ENCODE measurements at places on chromosomes 4 and X. TPM values are rescaled to one million over a fixed set of nuclear protein-coding genes. Genes with fewer than 3 reads are reported as not detected.

GRCh38 chrX:95332530-95332929 lies 1352.1 kb upstream of the DIAPH2 start:
- no peaks in the 10 kb centered on the region for H3K4me1 ChIP-seq
- no peak overlapping the region for H3K4me3 ChIP-seq
- H3K27ac ChIP-seq, result no peak overlapping the region
- H3K36me3 ChIP-seq, result no peaks in the 10 kb centered on the region
- no peak for DNase-seq

DNA sequence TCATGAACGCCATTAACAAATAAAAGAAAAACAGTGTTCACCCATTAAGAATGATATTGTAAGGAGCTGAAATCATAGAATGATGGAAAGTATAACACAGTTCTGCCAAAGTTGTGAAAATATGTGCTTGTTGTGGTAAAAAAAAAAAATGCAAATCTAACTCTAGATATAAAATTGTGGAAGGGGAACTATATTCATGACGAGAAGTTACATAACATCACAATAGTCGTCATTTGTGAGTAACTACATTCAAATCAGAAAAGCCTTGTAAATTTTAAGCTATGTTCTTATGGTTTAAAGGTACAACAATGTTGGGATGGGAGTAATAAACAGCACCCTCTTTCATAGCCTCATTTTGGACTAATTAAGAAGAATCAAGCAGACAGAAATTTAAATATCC lies 57.6 kb upstream of the PRDM8 start:
- no peak for DNase-seq
- H3K4me1 ChIP-seq, result peaks cover 3% of the 10 kb centered on the region
- H3K27ac ChIP-seq, result no peak overlapping the region
- no peaks in the 10 kb centered on the region for H3K27me3 ChIP-seq
- H3K36me3 ChIP-seq, result no peaks in the 10 kb centered on the region
- H3K4me3 ChIP-seq, result no peak overlapping the region

GRCh38 chr4:16496501-16496900 lies 270.2 kb upstream of the TAPT1 start:
- H3K27ac ChIP-seq, result no peak overlapping the region
- H3K27me3 ChIP-seq, result no peaks in the 10 kb centered on the region
- no peaks in the 10 kb centered on the region for H3K36me3 ChIP-seq
- no peak for DNase-seq

- no peak for DNase-seq
- no peaks in the 10 kb centered on the region for H3K27me3 ChIP-seq
- H3K36me3 ChIP-seq, result no peaks in the 10 kb centered on the region
- no peak overlapping the region for H3K4me3 ChIP-seq
- H3K4me1 ChIP-seq, result peaks cover 10% of the 10 kb centered on the region
- H3K27ac ChIP-seq, result no peak overlapping the region
These were observed 59.1 kb downstream of the PRPS1 start for GRCh38 chrX:107687445-107687844.

- no peak for DNase-seq
- peak overlapping the region; percentile 19 for H3K4me3 ChIP-seq
- no peaks in the 10 kb centered on the region for H3K4me1 ChIP-seq
- H3K36me3 ChIP-seq, result no peaks in the 10 kb centered on the region
- no peak overlapping the region for H3K27ac ChIP-seq
- no peaks in the 10 kb centered on the region for H3K27me3 ChIP-seq
These were observed 2.3 kb downstream of the GPR174 start for GRCh38 chrX:79146640-79147390.

GRCh38 chr4:89511776-89512175 lies 204.2 kb upstream of the GPRIN3 start:
- H3K4me3 ChIP-seq, result no peak overlapping the region
- no peaks in the 10 kb centered on the region for H3K4me1 ChIP-seq
- DNase-seq, result peak; percentile 35
- no peak overlapping the region for H3K27ac ChIP-seq
- H3K36me3 ChIP-seq, result no peaks in the 10 kb centered on the region

GRCh38 chr4:77579406-77580076 lies 26.1 kb upstream of the CXCL13 start:
- no peaks in the 10 kb centered on the region for H3K27me3 ChIP-seq
- H3K4me3 ChIP-seq, result no peak overlapping the region
- no peak overlapping the region for H3K27ac ChIP-seq
- no peaks in the 10 kb centered on the region for H3K4me1 ChIP-seq

- H3K36me3 ChIP-seq, result peaks cover 16% of the 10 kb centered on the region
- no peak for DNase-seq
- no peak overlapping the region for H3K27ac ChIP-seq
- H3K4me3 ChIP-seq, result no peak overlapping the region
- H3K27me3 ChIP-seq, result no peaks in the 10 kb centered on the region
- H3K4me1 ChIP-seq, result no peaks in the 10 kb centered on the region
These were observed 13.6 kb downstream of the SYAP1 start for GRCh38 chrX:16733013-16733412.

- no peaks in the 10 kb centered on the region for H3K4me1 ChIP-seq
- H3K27ac ChIP-seq, result no peak overlapping the region
- no peak overlapping the region for H3K4me3 ChIP-seq
- DNase-seq, result no peak
These were observed 28.1 kb downstream of the GPAT3 start for GRCh38 chr4:83563998-83564397.

DNA sequence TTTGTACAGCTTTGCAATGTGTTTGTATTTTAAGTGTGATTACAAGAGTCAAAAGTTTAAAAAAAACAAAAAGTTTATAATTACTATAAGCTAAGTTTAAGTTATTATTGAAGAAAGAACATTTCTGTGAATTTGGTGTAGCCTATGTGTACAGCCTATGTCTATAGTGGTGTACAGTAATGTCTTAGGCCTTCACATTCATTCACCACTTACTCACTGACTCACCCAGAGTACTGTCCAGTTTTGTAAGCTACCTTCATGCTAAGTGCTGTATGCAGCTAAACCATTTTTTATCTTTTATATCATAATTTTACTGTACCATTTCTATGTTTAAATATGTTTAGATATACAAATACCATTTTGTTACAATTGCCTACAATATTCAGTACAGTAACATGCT lies 182.3 kb downstream of the RPA4 start:
- no peak overlapping the region for H3K4me3 ChIP-seq
- H3K27ac ChIP-seq, result no peak overlapping the region
- H3K36me3 ChIP-seq, result no peaks in the 10 kb centered on the region
- no peaks in the 10 kb centered on the region for H3K27me3 ChIP-seq
- DNase-seq, result no peak
- H3K4me1 ChIP-seq, result no peaks in the 10 kb centered on the region

GRCh38 chr4:108141213-108141950 lies 27.4 kb downstream of the LEF1 start:
- H3K4me1 ChIP-seq, result no peaks in the 10 kb centered on the region
- H3K4me3 ChIP-seq, result no peak overlapping the region
- H3K36me3 ChIP-seq, result no peaks in the 10 kb centered on the region

DNA sequence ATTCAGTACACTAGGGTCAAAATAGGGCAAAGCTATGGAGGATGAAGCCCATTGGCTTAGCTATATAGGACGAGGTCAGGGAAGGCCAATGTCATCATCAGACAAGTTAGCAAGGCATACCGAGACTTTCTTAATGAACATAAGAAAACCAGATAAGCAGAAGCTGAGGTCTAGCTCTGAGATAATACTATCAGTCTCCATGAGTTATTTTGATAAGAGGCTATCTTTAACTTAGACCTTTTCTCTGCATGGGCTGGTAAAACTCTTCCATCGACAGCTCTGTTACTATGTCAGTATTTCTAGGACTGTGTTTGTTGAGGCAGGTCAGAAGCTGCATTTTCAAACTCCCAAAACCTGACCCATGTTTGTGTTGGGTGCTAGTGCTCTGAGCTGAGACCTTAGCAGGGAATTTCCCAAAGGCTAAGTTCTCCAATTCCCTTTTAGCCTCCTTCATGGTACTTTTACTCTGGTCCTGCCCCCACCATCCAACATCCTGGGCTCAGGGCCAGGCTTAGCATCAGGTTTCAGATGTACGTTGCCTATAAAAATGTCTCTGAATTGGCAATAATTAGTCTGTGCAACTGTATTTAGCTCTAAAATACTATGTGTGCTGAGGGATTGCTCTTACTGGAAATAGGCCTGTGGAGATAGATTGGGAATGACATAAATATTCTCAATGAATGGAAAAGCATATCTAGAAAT lies 29.3 kb upstream of the LRAT start:
- no peak overlapping the region for H3K4me3 ChIP-seq
- no peaks in the 10 kb centered on the region for H3K36me3 ChIP-seq
- H3K27ac ChIP-seq, result no peak overlapping the region
- H3K4me1 ChIP-seq, result no peaks in the 10 kb centered on the region
- no peaks in the 10 kb centered on the region for H3K27me3 ChIP-seq

DNA sequence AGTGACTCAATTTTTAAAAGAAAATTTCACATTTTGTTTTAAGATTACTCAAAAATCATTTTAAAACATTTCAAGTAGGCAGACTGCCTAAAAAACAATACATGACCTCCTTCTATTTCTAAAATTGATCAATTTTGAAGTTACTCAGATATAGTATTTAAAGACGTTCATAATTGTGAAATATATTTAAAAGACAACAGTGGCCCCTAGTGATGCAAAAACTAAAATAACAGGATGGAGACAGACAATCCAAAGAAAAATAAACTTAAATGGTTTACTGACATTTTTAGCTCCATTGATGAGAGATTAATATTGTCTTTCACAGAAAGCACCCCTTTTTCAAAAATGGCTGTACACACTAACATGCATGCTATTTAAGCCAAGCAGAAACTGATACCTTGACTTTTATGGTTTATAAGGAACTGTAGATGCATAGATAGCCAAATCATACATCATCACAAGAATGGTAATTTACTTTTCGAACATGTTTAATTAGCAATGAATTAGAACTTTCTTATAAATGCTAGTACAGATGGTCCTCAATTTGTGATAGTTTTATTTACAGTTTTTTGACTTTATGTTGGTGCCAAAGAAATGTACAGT lies 69.8 kb upstream of the FAT4 start:
- H3K27ac ChIP-seq, result no peak overlapping the region
- H3K36me3 ChIP-seq, result no peaks in the 10 kb centered on the region
- no peak for DNase-seq
- H3K27me3 ChIP-seq, result no peaks in the 10 kb centered on the region

DNA sequence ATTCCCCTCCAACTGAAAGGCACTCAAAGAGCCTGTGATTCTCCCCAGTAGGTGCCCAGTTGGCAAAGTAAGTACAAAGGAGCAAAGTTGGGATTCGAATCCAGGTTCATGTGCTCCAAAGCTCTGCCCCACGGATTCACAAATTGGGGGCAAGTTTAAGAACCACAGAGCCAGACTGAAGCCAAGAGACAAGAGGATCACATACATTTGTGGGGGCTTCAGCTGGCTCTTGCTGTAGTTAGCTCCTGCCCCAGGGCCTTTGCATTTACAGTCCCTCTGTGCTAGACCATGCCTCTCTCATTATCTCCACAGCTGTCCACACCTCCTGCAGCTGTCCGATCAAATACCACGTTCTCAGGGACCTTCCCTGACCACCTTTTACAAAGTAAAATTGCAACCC lies 18.8 kb downstream of the PNMA6F start:
- no peak overlapping the region for H3K4me3 ChIP-seq
- no peaks in the 10 kb centered on the region for H3K27me3 ChIP-seq
- no peak for DNase-seq
- no peak overlapping the region for H3K27ac ChIP-seq
- no peaks in the 10 kb centered on the region for H3K36me3 ChIP-seq

GRCh38 chrX:111123606-111124179 lies 27.7 kb downstream of the PAK3 start:
- DNase-seq, result no peak
- H3K27me3 ChIP-seq, result no peaks in the 10 kb centered on the region
- no peak overlapping the region for H3K27ac ChIP-seq
- H3K4me3 ChIP-seq, result no peak overlapping the region
- H3K4me1 ChIP-seq, result no peaks in the 10 kb centered on the region

DNA sequence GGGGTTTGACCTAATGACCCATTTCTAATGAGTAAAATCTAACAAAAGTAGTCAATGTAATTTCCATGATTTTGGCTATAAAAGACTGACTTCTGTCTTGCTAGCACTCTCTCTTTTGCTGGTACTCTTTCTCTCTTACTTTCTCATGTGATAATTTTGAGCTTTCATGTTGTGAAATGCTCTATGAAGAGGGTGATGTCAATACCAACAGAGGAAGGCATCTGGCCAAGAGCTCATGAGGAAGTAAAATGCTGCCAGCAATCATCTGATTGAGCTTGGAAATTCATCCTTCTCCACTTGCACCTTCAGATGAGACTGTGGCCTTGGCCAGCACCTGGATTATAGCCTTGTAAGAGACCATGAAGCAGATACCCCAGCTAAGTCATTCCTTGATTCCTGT lies 347.7 kb downstream of the HS3ST1 start:
- no peak for DNase-seq
- H3K4me3 ChIP-seq, result no peak overlapping the region
- no peak overlapping the region for H3K27ac ChIP-seq
- no peaks in the 10 kb centered on the region for H3K4me1 ChIP-seq

DNA sequence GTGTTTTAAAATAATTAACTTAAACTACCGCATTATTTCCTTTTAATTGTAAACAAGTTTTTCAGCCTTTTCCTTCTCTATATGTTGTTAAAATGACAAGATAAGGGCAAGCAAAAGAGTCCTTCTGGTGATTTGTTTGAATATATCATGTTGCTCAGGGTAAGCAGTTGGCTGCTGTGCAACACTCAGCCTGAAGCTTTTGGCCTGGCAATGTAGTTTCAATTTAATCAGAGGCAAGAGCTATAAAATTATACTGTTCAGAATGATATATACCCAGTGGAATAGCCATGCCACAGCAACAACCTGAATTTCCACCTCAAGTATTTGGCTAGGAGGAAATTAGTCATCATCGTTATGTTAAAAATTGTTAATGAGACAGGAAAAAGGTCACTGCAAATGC lies 53.4 kb downstream of the GRXCR1 start:
- no peak overlapping the region for H3K4me3 ChIP-seq
- no peaks in the 10 kb centered on the region for H3K36me3 ChIP-seq
- no peaks in the 10 kb centered on the region for H3K27me3 ChIP-seq
- DNase-seq, result no peak

GRCh38 chr4:118867311-118868067 lies 21.2 kb upstream of the SYNPO2 start:
- H3K36me3 ChIP-seq, result no peaks in the 10 kb centered on the region
- no peaks in the 10 kb centered on the region for H3K4me1 ChIP-seq
- no peak for DNase-seq

- peak; percentile 83 for DNase-seq
- no peaks in the 10 kb centered on the region for H3K4me1 ChIP-seq
- H3K27me3 ChIP-seq, result no peaks in the 10 kb centered on the region
- no peak overlapping the region for H3K4me3 ChIP-seq
- H3K27ac ChIP-seq, result no peak overlapping the region
These were observed 34.0 kb downstream of the ETDB start for GRCh38 chrX:135086197-135086854.

GRCh38 chr4:184313702-184314659 lies 96.3 kb upstream of the ENPP6 start:
- no peak overlapping the region for H3K4me3 ChIP-seq
- peaks cover 12% of the 10 kb centered on the region for H3K4me1 ChIP-seq
- DNase-seq, result no peak

GRCh38 chr4:156830351-156830750 lies 141.2 kb downstream of the PDGFC start:
- no peaks in the 10 kb centered on the region for H3K27me3 ChIP-seq
- H3K36me3 ChIP-seq, result no peaks in the 10 kb centered on the region
- H3K4me1 ChIP-seq, result no peaks in the 10 kb centered on the region

GRCh38 chr4:83282049-83282535 lies 2.5 kb downstream of the COQ2 start:
- H3K4me3 ChIP-seq, result no peak overlapping the region
- H3K27ac ChIP-seq, result no peak overlapping the region
- peak; percentile 73 for DNase-seq
- H3K4me1 ChIP-seq, result no peaks in the 10 kb centered on the region

The LAS1L gene
- 21.2 TPM for polyA plus RNA-seq

The GAB3 gene
- 1.1 TPM for polyA plus RNA-seq

The SSX4 gene
- polyA plus RNA-seq, result not detected

The MSANTD1 gene
- 0.28 TPM for polyA plus RNA-seq

The PRDM5 gene
- polyA plus RNA-seq, result 2.8 TPM

The CXCL3 gene
- polyA plus RNA-seq, result 0.89 TPM

The SSX3 gene
- not detected for polyA plus RNA-seq

The DOCK11 gene
- polyA plus RNA-seq, result 4.8 TPM

The ARHGAP6 gene
- 1.1 TPM for polyA plus RNA-seq

The TLR3 gene
- polyA plus RNA-seq, result 3.8 TPM

Data from small intestine (tissue), 16 donors.